ENCODE measurements at places on chromosomes 3 and 15.

- DNase-seq = no peak
Measured at GRCh38 chr3:114556657-114557213, 262.9 kb downstream of the TIGIT start.

GRCh38 chr3:178097576-178097975, 438.7 kb upstream of the KCNMB2 start:
- no peak for DNase-seq

- DNase-seq = no peak
Measured at GRCh38 chr3:30342318-30343060, 263.9 kb upstream of the TGFBR2 start.

- no peak for DNase-seq
Measured at GRCh38 chr15:47529241-47529640, 188.1 kb upstream of the SEMA6D start.

GRCh38 chr15:40878785-40879184, 4.8 kb upstream of the RHOV start:
- no peak for DNase-seq

DNA sequence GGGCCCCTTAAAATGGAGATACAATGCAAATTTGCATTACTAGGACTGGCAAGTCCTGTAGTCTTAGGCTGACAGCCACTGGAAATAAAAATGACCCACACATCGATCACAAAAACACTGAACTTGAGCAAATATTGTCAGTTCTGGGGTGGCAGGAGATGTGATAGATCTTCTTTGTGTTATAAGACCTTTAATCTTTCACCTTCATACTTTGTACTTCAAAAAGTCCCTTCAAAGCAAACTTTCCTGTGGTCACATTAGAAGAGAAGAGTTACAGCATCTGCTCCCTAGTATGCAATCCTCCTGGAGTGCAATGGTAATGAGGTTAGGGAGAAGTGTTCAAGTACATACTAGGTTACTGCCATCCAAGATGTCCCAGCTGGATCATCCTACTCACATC, 149.4 kb upstream of the KCNMB2 start:
- DNase-seq = no peak

- DNase-seq = no peak
Measured at GRCh38 chr15:25228261-25228660, 210.6 kb downstream of the UBE3A start.

DNA sequence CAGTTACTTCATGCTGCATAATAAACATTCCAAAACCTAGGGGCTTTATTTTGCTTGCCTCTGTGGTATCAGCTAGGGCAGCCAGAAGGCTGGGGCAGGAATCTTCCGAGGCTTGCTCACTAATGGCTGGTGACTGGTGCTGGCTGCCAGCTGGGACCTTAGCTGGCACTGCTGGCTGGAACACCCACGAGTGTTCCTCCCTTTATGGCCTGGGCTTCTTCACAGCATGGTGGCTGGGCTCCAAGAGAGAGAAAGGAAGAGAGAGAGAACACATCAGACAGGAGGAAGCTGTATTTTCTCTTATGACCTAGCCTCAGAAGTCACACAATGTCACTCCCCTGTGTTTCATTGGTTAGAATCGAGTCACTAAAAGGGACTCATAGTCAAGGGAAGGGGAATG, 23.9 kb upstream of the CDCP1 start:
- peak; percentile 11 for DNase-seq

DNA sequence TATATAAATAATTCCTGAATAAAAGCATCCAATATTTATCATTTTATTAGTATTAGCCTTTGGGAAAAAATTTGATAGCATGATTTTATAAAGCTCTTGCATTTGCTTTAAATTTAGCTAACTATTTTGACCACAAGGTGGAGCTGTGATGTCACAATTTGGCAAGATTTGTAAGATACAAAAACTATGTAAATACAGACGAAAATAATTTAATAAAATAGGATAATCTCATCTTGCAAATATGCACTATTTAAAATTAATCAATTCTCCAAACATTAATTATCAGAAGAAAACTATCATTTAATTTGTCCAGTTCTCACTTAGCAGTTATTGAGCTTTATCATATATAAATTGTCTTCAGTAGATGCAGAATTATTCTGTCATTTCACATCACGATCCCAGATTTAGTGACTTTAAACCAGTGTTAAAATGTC, 95.4 kb downstream of the PLOD2 start:
- peak; percentile 60 for DNase-seq

GRCh38 chr15:56969265-56969895, 50.9 kb downstream of the TCF12 start:
- DNase-seq = no peak

DNA sequence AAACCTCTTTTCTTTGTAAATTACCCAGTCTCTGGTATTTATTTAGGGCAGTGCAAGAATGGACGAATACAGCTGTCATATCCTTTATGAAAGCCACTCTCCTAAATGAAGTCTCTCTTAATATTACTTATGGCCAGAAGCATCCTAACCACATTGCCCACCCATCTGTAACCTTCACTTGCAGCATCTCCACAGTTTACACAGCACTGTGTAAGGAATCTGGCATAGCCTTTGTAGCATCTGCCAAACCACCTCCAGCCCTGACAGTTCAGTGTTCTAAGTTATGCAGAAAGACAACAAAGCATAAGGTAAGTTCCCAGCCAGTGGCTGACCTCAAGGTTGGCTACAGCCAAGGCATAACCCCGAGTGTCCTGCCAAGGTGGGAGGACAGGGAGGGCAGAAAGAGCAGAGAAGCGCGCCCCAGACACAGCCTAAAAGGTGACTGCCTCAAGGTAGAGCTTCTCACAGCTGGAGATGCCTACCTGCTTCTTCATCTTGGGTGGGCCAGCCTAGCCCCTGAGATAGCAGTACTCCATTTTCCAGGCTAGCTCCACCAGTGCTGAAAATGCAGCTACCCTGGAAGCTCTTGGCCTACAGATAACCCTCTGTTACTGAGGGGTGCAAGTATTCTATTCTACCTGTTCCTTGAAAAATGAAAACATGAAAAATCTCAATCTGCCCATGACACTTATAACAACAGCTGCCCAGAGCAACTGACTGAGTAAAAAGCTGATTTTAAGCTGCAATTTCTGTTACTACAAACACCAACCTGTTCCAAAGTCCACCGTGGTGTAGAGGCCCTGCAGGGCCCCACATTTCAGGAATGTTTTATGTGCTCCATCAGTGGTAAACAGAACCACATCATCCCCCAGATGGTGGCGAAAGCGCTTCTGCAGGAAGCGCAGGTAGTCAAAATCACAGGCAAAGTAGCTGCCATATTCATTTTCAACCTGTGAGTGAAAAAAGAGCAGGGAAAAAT, 39.3 kb downstream of the GLB1 start:
- no peak for DNase-seq

DNA sequence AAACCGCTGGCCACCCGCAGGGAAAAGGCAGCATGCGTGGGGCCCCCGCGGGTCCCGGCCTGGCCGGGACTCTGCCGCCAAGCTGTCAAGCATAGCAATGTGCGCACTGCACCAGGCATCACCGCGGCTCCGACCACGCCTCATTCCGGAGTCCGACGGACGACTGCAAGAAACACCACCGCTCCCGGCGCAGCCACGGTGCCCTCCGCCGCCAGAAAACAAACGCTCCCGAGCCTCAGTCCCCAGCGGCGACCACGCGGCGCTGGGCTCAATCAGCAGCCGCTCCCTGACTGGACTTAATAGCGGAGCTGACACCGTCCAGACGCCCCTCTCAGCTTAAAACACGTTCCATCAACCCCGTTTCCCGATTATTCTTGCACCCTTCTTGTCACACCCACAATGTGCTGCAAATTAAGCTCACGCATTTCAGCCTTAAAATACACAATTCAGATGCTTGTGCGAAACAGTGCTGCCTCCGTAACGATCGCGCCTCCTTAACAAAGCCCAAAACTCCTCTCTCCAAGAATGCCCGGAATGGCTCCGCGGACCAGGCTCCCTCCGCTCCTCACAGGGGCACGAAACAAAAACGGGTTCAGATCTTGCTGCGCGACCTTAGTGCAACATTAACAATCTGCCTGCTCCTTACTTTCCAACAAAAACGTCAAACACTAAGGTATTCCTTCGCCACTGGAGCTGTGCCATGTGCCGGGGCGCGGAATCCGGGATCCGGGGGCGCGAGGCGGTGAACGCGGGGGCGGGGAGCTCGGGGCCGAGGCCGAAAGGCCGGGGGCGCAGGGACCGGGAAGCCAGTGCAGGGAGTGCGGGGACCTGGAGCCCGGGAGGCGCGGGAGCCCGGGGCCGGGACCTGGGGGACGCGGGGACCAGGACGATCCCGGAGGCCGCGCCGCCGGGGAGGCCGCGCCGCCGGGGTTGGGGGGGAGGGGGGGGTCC, 655 bp downstream of the CYFIP1 start:
- DNase-seq = no peak

DNA sequence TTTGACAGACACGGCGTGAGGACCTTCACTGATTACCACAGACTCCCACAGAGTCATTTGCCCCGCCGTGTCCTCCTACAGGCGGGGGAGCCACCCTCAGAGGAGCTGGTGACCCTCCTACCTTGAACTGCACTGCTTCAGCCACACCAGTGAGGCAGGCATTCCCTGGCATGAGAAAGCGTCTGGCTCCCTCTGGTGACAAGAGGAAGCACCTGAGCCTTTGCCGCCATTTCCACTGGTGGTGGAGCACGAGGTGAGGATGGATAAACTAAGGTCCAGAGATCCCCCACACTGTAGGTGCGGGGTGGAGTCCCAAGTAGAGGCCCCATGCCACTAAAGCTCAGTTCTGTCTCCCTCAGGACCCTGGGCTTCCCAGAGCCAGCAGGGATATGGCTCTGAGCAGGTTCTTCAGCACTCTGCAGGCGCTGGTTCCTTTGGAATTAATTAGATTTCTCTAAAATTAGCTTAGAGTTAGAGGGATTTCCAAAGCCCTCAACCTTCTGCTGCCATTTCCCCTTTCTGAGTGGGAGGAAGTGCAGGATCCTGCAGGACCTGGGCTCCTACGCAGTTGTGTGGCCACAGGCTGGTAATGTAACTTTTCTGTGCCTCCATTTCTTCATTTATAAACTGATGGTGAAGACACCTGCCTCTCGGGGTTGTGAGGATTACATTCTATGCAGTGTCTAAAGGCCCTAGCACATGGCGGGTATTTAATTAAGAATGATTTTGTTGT, 224.0 kb downstream of the SLCO3A1 start:
- DNase-seq = peak; percentile 68

GRCh38 chr3:193686665-193687483, 93.9 kb downstream of the OPA1 start:
- DNase-seq = no peak

DNA sequence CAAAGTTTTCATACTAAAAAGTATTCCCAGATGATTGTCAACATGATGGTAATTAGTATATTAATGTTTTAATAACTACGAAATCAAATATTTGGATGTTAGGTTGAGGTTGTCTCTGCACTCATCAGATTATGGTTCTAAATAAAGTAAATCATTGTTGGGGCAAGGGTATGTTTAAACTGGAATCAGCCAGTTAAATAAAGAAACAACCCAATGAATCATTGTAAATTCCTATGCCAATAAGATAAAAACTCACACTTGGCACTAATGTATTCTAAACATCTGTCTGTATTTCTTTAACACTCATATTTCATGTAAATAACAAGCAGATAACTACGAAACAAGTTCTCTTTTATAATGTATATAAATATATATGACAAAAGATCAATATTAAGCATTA, 92.7 kb downstream of the PEAK1 start:
- DNase-seq = no peak

DNA sequence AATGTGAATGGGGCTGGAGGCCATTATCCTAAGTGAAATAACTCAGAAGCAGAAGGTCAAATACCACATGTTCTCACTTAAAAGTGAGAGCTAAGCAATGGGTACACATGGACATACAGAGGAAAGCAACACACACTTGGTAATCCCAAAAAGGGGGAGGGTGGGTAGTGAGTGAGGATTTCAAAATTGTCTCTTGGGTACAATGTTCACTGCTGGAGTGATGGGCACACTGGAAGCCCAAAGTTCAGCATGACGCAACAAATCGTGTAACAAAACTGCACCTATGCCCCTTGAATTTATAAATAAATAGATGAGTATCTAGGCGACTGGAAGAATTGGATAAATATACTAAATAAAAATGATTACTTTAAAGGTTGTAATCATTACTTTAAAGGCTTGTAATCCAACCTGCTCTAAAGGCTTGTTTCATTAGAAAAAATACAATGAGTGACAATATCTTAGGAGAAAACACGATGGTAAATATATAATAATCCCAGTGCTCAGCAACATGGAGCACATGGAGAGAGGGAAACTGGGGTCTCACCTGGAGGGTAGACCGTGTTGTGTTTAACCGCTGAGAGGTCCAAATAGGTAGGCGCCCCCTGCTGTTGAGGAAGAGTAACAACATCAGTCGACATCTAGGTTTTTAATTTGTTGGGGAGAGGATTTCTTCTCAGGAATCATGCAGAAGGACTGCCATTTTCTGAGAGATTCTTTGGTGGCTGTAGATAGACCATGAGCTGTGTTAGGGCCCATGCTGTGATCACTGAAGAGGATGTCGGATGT, 78.5 kb upstream of the ROBO1 start:
- DNase-seq = no peak

- no peak for DNase-seq
Measured at GRCh38 chr3:4988983-4989834, 10.0 kb downstream of the BHLHE40 start.

GRCh38 chr3:15933439-15934139, 135.8 kb upstream of the ANKRD28 start:
- DNase-seq = no peak

- DNase-seq = no peak
Measured at GRCh38 chr3:116254541-116254940, 190.7 kb downstream of the LSAMP start.

DNA sequence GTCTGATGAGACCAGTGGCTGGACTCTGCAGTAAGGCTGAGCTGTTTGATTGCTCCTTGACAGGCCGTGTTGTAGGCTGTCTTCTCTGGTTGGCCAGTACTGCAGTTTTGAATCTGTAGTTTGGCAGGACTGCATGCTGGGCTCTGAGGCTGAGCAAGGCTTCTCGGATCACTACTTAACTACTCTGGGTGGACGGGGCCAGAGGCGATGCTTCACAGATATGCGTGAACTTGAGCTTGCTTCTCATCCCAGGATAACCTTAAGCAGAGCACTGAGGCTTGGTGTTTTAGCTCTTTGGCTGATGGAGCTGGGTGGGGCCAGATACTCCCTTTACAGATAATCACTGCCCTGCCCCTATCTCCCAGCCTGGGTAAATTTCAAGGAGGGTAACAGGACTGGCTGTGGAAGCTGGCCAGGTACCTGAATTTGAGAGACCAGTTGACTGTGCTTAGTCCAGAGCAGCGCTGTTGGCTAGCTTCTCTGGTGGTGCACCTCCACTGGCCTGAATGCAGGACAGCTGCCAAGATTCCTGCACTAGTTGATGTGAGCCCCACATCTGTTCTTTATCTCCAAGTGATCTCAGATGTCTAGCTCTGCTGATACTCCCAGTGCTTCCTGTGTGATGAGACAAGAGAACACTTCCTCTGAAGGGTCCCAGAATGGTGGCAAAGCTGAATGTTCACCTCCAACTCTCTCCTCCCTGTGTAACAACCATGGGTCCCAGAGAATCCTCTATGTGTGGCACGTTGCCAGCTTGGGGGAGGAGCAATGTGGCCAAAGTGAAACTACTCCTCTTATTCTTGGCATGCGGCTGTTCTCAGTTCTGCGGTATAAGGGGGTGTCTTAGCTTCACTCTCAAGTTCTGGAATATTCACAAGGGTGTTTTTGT, 37.9 kb downstream of the RPL39L start:
- peak; percentile 33 for DNase-seq
